Cortex of kidney (tissue), 1 donor: ENCODE measurements at places on chromosomes 5 and 9.

DNA sequence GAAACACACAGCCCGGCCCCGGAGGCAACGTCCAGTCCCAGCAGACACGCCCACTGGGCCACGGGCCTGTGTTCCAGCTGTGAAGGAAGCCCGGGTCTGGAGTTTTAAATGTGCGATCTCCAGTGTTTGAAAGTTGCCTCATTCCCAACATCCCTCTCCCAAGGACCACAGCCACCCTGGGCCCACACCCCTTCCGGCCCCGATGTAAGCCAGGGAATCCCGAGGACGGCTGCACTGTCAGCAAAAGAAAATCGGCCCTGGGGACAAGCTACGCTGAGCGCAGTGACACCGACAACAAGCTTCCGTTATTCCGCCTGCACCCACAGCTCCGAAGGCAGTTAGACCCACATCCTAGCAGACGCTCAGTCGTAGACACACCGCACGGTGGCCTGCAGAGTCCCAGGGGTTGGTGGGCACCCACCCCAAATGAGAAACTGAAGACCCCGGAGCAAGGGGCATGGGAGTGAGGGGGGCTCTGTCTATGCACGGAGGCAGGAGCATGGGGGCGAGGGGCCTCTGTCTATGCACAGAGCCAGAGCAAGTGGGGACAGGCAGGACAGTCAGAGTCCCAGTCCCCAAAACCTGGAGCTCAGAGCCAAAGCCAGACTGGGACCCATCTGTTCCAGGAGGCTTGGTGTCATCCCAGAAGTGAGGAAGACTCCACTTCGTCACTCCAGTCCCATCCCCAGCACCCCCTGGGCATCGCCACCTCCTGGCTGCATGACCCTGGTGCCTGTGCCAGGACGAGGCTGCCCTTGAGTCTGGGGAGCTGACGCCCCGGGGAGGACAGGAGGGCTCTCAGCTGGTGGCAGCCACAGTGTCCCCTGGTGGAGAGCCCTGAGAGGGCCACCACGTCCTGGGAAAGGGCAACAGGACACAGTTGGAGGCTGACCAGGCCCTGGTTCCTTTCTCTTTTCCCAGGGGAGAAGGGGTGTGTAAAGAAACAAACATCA is 23.4 kb downstream of the GLT6D1 start:
- no peak for DNase-seq

GRCh38 chr9:10612641-10613398 is at the start of gene PTPRD:
Gene PTPRD (minus strand): TSS chr9:10613002.
- no peak for DNase-seq

- DNase-seq, result no peak
Measured at GRCh38 chr5:160266752-160267345, 37.5 kb downstream of the FABP6 start.

- DNase-seq, result no peak
Measured at GRCh38 chr5:176847148-176847547, 36.8 kb downstream of the UNC5A start.

DNA sequence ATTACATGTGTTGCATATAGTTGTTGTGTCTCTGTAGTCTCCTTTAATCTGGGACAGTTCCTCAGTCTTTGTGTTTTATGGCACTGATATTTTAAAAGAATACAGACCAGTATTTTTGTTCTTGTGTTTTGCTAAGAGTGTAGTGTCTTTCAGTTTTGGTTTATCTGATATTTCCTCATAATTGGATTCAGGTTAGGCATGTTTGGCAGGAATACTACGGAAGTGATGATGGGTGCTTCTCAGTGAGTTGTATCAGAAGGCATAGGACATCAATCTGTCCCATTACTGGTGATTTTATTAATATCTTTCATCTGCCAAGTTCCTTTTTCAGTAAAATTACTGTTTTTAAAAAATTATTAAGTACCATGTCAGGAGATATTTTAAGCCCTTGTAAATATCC is 212.9 kb downstream of the ARHGEF28 start:
- DNase-seq, result no peak

GRCh38 chr9:33988219-33988890 is 60.3 kb downstream of the UBAP2 start:
- no peak for DNase-seq

DNA sequence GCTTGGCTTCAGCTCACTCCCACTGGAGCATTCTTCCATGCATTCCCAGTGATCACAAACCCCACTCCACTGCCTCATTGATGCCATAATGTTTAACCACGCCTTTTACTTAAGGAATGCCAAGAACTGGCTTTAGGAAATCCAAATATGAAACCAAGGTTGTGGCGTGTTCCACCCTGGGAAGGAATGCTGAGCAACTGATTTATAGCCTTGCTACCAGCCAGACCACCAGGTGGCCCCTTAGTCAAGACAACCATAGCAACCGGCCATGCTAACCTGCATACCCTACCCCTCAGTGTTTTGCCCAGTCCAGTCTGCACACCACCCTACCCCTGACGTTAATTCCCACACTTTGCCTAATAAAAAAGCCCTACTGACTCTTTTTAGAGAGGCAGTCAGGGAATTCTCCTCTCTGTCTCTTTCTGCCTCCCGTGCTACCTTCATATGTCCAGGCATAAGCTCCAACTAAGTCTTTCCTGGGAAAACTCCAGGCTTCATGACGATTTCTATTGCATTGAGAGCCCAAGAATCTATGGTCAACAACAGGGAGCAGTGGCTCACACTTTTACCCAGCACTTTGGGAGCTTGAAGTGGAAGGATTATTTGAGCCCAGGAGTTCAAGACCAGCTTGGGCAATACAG is 27.0 kb upstream of the PRRC2B start:
- no peak for DNase-seq

- no peak for DNase-seq
Measured at GRCh38 chr9:111851553-111851952, 45.1 kb upstream of the UGCG start.

DNA sequence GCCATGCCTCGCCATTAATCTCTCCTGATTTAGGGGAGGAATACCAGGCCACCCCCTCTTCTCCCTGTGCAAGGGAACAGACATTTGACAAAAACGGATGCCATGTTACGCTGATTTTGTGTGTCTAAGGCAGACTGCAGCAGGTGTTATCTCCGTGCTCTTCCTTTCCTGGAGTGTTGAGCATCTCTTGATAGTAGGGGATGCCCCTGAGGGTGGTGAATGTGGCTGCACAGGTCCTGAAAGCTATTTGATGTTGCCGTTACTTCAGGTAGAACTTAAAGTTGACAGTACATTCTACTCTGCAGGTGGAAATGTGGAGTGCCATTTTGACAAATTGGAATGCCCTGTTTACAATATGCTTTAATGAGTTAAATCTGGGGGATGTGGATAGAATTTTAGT is 21.5 kb downstream of the TENT4A start:
- no peak for DNase-seq

DNA sequence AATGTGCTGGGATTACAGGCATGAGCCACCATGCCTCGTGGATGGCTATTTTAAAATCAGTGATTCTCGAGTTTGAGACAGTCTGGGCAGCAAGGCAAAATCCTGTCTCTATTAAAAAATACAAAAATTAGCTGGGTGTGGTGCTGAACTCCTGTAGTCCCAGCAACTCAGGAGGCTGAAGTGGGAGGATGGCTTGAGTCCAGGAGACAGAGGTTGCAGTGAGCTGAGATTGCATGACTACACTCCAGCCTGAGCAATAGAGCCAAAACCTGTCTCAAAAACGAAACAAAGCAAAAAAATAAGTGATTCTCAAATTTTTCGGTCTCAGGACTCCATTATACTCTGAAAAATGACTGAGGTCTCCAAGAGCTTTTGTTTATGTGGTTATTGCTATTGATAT is 47.9 kb upstream of the HSPA9 start:
- DNase-seq, result no peak

GRCh38 chr5:175466700-175467318 is 11.6 kb upstream of the SFXN1 start:
- DNase-seq, result no peak

DNA sequence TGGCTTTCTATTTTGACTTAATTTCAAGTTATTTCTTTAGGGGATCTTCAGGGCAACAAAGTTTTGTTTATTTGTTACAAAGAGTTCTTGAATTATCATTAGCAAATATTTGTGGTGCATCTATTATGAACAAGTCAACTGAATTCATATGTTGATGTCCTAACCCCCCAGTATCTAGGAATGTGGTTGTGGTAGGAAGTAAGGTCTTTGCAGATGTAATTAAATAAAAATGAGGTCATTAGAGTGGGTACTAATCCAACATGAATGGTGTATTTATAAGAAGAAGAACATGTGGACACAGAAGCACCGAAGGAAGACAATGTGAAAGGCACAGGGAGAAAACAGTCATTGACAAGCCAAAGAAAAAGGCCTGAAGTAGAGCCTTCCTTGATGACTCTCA is 474.0 kb upstream of the DAB2 start:
- DNase-seq, result no peak

GRCh38 chr5:54696931-54697330 is 179.4 kb downstream of the SNX18 start:
- no peak for DNase-seq

DNA sequence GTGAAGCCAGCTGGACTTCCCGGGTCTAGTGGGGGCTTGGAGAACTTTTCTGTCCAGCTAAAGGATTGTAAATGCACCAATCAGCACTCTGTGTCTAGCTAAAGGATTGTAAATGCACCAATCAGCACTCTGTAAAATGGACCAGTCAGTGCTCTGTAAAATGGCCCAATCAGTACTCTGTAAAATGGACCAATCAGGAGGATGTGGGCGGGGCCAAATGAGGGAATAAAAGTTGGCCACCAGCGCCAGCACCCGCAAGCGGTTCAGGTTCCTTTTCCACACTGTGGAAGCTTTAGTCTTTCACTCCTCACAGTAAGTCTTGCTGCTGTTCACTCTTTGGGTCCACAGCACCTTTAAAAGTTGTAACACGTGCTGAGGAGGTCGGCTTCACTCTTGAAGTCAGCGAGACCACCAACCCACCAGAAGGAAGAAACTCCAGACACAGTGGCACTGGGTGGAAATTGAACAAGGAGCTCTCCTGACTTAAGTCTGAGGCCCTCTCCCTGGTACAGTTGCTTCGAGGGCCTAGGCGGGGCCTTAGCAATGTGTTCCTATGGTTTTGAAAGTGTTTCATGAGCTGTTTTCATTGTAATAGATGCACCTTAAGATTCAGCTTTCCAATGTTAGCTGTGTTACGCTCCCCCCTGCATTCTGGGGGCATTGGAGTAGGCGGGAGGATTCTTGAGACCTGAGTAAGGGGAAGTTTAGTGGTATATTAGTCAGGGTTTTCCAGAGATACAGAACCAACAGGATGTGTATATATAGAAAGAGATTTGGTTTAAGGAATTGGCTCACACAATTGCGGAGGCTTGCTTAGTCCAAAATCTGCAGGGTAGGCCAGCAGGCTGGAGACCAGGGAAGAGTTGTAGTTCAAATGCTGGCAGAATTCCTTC is 21.5 kb upstream of the MYO10 start:
- DNase-seq, result no peak

GRCh38 chr9:84935528-84936117 is 266.1 kb downstream of the NTRK2 start:
- no peak for DNase-seq

GRCh38 chr5:124649491-124650146 is 96.8 kb downstream of the ZNF608 start:
- no peak for DNase-seq

DNA sequence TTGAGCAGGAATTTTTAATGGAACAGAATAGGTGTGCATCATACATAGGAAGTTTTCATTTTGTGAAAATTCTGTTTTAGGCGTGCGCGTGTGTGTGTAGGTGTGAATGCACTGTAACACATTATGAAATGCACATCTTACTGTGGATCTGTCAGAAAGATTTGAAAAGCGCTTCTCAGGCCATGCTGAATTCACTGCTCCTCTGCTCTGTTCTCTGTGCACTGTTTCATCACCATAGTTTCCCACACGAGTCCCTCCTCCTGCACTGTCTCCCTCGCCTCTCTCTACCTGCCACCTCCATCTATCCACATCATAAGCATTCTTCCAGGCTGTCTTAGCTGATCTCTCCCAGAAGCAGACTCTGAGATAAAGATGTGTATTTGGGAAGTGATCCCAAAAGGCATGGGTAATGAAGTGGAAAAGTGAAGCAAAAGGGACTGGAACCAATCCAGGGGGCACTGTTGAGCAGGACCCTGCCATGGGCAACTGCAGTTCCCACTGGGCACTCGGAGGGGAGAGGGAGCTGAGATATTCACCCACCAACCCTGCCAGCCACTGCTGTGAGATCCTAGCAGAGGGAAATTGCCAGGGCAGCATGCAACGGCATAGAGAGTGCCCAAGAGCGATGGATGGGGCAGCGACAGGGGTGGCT is 65.9 kb downstream of the GABBR2 start:
- DNase-seq, result no peak
